ENCODE measurements at places on chromosomes 1 and 21.

- no peak for DNase-seq
Measured at GRCh38 chr1:7525338-7526063, 245.6 kb upstream of the VAMP3 start.

- no peak for DNase-seq
Measured at GRCh38 chr21:36729310-36729970, 30.5 kb downstream of the SIM2 start.

DNA sequence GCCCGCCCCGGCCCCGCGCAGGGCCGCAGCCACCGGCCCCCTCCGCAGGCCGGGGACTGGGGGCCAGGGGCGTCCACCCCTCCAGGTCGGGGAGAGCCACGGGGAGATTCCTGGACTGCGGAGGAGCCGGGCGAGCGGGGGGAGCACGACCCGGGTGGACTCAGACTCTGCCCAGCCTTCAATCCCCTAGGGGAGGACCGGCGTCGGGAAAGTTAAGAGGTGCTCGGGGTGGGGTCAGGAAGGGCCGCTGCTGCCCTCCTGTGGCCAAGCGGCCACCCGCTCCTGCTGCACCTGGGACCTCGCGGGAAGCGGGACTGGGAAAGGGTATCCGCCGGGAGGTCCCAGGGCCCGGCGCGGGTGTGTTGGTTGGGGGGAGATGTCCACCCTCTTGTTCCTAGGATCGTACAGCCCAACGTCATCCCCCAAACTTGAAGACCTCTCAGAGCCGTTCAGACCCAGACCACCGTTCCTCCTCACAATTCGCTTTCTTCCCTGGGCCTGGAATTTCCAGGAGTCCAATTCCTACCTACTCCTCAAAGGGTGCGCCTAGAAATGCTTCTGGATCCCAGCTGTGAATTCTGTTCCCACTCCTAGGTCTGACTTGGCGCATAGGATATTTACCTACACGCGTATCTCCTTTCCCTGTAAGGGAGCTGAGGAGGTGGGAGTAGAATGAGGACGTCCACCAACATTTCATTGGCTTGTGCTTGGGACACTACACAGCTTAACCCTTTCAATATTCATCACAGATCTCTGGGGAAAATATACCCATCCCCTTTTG, 484 bp upstream of the RHOC start:
- peak; percentile 18 for DNase-seq

GRCh38 chr1:235925016-235925415, 58.3 kb upstream of the LYST start:
- DNase-seq: no peak

DNA sequence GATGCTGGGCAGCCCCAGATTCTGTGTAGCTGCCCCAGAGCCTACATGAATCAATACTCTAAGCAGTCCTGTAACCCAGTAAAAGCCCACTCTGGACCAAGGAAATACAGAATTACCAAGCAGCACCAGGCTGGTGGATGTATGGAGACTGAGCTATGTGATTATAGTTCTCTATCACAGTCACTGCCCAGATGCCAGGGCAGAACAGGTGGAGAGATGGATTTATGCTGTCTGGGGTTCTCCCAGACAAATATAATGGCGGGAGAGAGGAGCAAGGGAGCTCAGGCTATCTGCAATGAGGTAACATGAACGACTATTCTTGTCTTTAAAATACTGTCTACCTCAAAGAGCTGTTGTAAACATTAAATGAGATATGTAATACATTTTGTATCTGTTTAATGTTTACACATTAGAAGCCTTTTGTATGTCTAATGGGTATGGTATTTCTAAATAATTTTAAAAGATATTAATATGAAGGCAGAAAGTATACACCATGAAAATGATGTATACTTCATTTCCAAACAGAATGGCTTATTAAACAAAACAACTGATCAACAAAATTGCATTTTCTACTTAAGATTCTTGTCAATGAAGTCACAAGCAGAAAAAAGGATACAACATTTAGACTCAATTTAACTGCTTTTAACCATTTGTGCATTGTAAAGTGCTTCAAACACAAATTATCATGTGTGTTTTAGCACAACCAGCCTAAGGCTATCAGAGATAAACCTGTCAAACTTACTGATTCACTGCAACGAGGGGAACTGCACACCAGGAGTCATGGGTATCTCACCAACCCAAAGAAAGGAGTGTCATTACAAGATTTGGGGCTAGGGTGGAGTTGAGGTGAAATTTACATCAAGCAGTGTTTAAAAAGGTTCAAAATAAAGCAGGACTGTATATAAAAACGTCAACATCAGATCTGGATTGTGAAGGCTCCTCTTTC, 3.0 kb downstream of the SDE2 start:
- DNase-seq: no peak

Measured in activated CD8-positive, alpha-beta memory T cell treated with anti-CD3 and anti-CD28 coated beads for 1 hour (primary cell).